Activated T-cell treated with anti-CD3 and anti-CD28 coated beads, Interleukin-2, amount 50 U/mL, for 48 hours (primary cell): ENCODE measurements at places on chromosomes 4 and X.

DNA sequence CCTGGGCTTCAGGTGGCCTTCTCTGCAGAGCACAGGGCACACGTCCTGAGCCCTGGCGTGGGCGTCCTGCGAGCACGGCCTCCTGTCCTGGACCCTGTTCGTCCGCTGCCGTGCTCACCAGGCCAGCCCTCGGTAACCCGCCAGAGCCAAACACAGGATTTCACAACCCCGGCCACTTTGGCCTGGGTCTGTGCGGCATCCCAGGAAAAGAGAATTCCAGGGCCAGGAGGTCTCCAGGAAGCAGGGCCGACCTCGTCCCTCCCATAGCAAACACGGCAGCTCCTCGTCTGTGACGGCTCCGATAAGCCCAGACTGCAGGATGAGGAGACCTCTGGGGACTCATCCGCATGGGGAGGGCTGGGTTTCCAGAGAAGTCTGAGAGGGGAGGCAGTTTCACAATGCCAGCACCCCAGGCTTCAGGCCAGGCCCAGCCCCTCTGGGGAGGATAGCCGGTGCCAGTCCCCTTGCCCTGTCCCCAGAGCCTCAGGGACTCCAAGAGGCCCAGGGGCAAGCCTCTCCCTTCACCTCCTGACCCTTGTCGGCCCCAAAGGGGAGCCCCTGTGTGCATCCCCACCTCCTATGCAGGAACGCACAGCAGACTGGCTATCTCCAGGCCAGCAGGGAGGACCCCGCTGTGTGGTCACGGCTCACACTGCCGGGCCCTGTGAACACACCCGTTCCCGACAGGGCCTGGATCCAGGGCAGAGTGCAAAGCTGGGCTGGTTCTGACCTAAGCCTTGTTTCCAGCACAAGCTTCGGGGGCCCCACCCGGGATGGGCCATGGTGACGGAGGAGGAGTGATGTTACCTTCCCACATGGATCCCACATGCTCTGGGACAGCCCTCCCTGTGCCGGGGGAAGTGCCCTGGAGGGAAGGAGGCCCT is 22.3 kb upstream of the HTRA3 start:
- no peak for DNase-seq

GRCh38 chr4:119053245-119053644 is 82.4 kb upstream of the MYOZ2 start:
- DNase-seq, result no peak

DNA sequence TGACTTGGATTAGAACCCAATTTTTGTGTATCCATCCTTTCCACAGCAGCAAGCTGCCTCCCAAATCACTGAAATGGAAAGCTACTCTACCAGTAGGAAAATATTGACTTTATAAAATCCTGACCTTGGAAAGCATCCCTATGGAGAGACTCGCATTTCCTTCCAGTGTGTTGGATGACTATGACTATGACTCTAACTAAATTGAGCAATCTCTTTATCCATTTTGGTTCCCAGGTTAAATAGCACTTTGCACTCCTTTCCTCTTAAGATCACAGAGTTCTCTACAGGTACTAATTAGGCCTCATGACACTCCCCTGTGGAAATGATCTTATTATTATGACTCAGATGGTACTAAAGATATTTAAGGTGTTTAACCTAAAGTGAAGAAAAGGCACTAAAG is 431.8 kb downstream of the PPARGC1A start:
- no peak for DNase-seq

DNA sequence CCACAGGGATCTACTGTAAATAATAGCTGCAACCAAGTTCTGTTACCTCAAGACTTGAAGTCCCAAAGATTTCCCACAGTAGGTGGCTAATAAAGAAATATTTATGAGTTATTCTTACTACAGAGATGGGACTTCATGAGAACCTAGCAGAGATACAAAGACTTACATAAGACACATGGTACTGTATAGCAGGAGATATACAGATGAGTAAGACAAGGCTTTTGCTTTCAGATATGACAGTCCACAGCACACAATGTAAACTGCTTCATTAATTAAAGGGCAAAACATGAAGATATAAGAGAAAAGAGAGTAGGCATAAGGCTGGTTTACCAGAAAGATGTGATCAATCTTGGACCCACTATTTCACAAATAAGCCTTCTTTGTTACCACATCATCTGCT is 6.6 kb downstream of the ANKRD17 start:
- no peak for DNase-seq

DNA sequence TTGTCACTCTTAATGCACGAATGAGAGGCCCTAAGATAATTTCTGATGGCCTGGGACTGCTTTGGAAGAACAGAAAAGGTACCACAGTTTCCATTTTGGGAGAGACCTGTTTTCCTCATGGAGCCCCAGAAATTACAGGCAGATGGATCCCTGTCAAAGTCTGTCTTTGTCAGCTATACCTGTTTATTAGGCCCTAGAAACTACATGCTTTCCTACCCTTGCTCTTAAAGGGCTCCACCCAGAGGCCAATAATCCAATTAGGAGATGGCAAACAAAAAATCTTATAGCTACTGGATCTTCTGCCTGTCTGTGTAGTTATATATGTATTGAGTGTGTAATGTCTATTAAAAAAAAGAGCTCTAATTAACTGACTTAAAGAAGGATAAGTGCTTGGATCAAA is 141.3 kb downstream of the NR3C2 start:
- DNase-seq, result no peak

DNA sequence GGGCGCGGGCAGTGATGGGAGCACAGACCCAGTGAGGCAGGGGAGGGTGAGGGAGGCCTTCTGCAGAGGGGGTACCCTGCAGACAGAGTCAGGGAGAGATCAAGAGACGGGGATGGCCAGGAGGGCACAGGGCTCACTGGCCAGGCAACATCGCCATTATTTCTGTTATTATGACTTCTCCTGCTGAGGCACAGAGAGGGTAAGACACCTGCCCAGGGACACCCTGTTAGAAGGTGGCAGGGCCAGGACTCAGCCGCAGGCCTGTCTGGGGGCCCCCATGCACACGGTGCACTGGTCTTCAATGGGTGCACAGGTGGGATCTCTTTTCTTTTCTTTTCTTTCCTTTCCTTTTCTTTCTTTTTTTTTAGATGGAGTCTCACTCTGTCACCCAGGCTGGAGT is 15.8 kb downstream of the BLOC1S4 start:
- DNase-seq, result no peak

DNA sequence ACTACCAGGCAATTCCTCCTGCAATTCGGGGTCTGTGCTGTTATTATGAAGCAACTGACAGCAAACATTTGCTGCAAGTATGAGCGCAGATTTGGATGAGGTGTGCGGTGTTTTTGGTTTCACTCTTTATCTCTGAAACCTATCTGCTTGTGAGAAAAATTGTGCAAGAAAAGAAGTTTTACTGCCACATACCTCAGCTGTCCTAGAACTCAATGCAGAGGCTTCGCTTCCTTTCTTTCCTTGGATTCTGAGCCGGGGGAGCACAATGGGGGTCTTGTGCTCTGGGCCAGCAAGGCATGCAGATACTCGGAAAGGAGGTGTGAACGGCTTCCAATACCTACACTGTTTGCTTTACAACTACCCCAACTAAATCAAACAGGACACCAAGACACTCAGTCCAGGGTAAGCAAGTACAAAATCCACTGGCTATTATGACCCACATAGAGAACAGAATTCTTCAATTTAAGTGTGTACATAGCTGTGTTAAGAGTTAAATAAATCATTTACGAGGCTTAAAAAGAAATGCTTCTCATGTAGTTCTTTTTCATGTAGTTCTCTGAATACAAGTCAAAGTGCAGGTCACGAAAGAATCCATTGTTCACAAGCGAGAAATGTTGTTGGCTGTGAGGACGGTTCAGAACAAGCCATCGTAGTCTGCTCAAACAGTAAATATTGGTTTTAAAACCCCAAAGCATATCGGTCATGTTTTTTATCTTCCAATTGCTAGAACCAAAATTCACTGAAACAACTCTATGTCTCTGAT is 1.1 kb downstream of the SORBS2 start:
- DNase-seq, result no peak

- no peak for DNase-seq
These were observed 351.3 kb downstream of the NAP1L3 start for GRCh38 chrX:93322110-93322509.

GRCh38 chr4:13329963-13330362 is 154.2 kb downstream of the RAB28 start:
- DNase-seq, result no peak

DNA sequence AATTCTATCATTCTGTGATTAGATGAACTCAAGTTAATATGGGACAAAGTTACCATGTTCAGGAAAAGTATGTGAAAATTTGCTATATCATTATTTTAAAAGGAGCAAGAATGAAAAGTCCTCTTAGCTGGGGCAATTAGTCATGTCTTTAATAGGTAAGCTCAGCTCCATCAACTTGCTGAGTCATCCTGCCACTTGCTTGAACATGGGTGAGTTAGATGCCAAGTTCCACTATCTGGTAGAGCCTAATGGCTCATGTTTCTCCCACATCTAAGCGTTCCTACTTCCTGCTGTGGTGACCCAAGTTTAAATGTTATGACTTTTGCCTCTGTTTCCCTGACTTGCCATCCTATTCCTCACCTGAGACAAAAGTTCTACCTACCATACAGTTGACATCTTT is 276.8 kb downstream of the ZNF674 start:
- no peak for DNase-seq

GRCh38 chrX:55109306-55109705 is 20.5 kb downstream of the PAGE2 start:
- no peak for DNase-seq

DNA sequence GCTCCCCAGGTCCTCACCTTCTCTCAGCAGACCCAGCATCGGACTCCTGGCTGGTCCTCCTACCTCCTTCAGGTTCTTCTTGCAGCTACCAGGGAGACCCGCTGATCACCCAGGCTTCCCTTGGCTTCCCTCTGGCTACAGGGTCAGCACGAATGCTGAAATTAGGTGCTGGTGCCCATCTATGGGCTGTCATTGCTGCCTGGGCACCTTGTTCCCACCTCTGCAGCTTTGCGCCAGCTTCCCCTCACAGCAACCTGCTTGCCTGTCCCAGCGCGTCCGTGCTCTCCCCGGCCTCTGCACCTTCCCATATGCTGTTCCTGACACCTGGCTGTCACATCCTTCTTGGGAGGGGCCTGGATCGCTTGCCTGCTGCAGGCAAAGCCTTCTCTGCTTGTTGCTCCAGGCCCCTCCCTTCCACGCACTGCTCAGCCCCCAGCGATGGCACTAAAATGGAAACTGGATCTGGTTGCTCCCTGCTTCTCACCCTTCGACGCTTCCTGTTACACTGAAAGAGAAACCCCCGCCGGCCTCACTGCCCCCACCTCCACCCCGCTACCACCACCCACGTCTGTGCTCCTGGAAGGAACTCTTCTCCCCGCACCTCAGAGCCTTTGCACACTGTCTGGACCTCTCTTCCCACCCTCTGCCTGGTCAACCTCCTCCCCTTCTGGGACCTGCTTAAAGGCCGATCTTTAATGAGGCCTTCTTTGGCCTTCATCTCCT is 22.2 kb downstream of the C4orf50 start:
- no peak for DNase-seq

DNA sequence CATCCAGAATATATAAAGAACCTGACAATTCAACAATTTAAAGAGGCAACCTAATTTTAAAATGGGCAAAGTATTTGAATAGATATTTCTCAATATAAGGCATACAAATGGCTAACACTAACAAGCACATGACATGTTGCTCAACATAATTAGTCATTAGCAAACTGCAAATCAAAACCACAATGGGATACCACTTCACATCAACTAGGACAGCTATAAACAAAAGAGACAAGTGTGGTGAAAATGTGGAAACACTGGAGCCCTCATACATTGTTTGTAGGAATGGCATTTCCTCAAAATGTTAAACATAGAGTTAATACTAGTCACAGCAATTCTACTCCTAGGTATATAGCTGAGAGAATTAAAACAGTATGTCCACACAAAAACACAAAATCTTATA is 96.7 kb downstream of the CORIN start:
- DNase-seq, result no peak

- no peak for DNase-seq
These were observed 48.5 kb upstream of the GPRIN3 start for GRCh38 chr4:89356086-89356485.

DNA sequence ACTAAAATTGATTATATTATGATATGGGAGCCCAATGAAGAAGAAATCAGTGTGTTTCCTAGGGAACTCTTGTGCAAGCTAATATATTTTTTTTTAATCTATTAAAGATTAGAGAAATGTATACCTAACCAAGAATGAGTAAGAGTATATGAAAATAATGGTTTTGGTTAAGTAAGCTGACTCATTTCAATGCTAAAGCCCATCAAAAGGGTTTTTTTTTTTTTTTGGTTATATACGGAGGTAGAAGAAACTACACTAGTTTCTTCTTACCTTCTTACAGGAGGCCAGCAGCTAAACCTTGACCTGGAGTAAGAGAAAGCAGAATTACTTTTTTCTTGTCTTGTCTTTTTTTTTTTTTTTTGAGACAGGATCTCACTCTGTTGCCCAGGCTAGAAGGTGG is 27.5 kb downstream of the RUFY3 start:
- DNase-seq, result no peak

DNA sequence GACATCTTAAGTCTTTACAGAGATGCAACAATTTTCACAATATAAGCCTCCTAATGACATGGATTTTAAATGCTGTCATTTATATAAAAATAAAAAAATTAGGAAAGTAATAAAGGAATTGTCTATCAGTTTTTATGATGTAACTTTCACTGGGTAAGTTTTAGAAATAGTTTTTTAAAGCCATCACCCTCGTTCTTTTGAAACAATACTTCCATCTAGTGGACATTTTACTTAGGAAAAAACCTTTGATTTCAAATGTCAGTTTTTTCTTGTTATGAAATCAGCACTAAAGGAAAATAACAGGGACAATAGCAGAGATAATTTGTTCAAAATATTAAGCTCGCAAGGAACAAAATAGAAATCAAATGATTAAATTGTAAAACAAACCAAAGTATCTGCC is 24.3 kb upstream of the NDNF start:
- DNase-seq, result no peak

DNA sequence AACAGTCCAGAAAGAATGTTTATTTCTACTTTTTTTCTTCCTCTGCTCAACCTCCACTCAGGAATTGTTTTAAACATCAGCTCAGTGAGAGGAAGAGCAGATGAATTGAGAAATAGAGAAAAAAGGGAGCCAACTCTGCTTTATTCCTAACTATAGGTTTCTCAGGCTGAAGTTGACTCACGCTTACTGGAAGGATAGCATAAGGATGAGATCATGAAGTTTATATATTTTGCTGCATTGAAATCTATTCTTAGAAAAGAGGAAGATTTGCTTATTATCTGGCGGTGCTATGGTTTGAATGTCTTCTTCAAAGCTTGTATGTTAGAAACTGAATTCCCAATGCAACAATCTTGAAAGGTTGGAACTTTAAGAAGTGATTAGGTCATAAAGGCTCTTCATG is 1673.4 kb upstream of the PCDH7 start:
- DNase-seq, result no peak
